ENCODE measurements at places on chromosomes 7 and 10.
A peak's percentile ranks its signal among the peaks of the same experiment; 100 is the strongest.

DNA sequence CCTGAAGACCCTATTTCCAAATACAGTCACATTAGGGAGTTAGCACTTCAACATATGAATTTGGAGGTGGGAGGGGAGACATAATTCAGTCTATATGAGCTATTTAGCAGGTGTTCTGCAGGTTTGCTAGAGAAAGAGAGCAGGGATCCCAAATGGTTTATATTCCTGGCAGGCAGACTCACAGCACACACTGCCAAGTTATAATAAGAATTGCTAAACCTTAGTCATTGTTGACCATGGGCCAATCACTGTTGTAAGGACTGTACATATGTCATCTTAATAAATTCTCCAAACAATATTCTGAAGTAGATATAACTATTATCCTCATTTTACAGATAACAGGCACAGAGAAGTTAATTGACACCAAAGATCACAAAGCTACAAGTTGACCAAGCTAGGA lies 1.5 kb upstream of the CCDC3 start:
- no peak for DNase-seq

- DNase-seq = peak; percentile 45
Observed at GRCh38 chr10:14302035-14302434, 28.7 kb downstream of the FRMD4A start.

DNA sequence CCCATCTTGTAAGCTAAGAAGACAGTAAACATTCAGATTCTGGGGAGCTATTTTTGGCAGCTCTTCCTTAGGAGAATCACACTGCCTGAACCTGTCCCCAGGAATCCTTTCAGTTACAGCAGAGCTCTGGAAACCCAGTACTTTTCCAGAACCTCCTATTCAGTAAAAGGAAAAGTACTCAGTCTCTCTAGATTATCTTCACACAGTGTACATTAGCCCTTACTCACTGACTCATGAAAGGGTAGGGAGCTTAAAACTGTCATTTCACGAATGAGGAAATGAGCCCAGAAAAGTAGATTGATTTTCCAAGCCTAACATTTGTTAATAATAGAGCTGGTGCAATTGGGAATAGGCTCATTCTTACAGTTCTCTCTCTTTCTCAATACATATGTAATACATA lies 3.9 kb upstream of the CNNM1 start:
- DNase-seq = no peak

DNA sequence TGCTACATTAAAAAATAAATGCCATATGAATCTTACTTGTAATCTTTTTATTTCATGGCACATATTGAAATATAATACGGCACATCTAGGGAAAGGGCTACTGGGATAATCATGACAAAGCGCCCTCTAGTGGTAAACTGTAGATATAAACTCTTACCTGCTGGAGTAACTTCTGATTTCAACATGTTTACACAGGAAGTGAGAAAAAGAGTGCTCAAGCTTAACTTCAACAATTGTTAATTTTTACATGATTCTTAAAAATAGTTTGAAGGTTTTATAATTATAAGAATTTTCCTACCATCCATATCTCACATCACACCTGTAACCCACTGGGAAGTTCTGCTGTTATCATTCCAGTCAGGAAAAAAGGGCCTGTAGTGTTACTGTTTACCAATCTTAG lies 2.0 kb upstream of the HEPACAM2 start:
- peak; percentile 78 for DNase-seq

DNA sequence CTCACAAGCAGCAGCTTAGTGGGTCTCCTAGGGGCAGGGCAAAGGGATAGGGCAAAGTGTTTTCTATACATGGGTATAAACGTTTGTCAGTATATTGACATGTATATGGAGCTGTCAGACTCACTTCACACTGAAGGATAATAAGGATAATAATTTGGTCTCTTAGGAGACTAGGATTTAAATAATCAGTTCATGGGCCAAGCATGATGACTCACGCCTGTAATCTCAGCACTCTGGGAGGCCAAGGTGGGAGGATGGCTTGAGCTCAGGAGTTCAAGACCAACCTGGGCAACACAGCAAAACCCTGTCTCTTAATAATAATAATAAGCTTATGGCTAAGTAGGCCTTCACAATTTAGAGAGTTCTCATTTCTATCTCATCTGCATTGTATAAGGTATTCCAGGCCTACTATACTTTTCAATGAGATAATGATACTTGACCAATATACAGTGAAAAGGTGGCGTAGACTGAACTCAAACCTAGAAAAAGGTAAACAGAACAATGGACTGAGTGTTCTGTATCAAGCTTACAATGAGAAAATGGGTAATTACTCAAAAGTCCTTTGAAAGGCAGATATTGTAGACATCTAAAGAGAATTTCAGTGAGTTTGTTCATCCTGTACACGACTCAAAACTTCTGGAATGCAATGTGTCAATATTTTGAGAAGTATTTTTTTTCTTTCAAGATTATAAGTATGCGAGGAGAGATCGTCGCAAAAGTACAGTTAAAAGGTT lies 7.0 kb downstream of the GSAP start:
- DNase-seq = peak; percentile 78

GRCh38 chr10:104424719-104425118 lies 71.1 kb downstream of the CFAP58 start:
- DNase-seq = peak; percentile 41

DNA sequence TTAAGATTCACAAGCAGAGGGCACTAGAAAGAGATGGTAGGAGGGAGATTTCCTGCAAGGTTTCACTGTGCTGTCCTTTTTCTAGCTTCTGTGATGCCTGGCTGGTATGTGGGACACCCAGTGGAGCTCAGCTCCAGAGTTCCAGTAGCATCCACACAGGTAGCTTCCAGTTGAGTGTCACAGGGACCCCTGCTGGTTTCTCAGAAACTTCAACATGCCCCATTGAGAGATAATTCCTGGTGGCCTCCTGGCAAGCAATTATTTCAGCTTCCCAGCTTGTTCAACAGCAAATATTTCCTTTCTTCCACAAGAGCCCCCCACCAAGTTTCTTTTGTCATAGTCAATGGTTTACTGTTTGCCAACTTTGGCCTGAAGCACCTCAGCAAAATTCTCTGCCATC lies 858.7 kb downstream of the REEP3 start:
- DNase-seq = no peak

DNA sequence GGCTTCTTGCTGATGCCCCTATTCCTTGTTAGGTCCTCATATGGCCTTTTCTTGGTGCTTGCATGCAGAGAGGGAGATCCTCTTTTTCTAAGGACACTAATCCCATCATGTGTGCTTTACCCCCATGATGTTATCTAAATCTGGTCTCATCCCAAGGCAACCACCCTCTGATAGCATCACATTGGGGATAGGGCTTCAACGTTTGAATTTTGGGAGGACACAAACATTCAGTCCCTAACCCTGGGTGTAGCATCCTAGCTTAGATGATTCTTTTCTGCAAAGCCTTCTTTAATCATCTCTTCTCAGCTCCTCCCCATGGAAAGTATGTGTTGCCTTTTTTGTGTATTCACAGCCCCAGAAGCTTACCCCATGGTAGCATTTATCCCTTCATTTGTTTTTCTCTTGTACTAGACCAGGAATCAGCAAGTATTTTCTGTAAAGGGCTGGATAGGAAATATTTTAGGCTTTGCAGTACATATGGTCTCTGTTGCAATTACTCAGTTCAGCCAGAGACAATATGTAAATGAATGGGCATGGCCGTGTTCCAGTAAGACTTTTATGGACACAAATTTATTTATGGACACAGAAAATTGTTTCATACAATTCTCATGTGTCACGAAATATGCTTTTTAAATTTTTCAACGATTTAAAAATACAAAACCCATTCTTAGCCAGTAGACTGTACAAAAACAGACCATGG lies 101.5 kb upstream of the CSTF2T start:
- no peak for DNase-seq

DNA sequence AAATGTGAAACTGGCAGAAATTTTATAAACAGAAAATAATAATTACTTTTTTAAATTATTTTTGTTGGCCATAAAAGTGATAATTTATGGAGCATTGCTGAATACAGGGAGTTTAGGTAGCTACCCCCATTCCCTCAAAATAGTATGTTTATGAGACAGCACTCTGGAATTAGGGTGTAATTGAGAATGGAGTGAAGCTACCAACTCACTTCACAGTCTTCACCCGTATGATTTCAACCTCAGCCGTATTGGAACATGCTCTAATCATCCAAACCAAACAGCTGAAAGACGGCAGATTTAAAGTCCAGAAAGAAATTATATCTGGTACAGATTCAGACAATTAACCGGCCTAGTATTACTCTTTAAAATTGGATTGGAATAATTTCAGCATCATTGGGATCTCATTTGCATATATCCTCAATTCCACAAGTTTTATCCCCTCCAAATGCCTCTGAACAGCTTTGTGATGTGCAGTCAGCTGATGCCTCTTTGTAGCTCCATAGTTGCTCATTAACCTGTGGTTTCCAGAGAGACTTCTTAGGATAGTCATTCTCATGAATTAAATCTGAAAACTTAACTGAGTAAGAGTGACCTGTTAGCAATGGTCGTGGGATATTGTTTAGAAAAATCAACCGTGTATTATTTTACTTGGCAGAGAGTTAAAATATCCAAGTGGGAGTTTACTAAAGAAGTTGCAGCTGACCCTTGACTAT lies 59.1 kb upstream of the GJD4 start:
- DNase-seq = peak; percentile 53

GRCh38 chr10:66180581-66181318 lies 745.1 kb upstream of the LRRTM3 start:
- DNase-seq = peak; percentile 65

DNA sequence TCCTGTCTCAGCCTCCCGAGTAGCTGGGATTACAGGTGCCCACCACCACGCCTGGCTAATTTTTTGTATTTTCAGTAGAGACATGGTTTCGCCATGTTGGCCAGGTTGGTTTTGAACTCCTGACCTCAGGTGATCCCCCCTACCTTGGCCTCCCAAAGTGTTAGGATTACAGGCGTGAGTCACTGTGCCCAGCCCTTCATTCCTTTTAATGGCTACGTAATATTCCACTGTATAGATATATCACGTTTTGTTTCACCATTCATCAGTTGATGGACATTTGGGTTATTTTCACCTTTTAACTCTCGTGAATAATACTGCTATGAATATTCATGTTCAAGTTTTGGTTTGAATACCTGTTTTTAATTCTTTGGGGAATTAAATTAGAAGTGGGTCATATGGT lies 44.6 kb upstream of the CYCS start:
- DNase-seq = no peak

GRCh38 chr10:112768121-112768520 lies 181.9 kb upstream of the TCF7L2 start:
- DNase-seq = no peak

DNA sequence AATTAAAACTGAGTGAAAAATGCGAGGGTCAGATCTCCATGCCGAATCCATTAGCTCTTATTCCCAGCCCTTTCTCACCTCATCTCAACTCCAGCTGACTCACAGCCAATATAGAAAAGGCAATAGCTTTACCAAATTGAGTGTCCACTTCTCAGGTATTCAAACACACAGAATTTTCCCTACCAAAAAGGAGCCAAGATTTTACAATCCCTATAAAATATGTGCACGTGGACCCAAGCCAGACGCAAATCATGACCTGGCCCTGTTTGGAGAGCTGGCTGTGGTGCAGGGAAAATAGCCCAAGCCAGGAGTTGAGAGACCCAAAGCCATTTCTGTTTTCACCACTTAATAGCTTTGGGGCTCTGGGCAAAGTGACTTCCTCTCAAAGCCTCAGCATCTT lies 379.7 kb upstream of the AUTS2 start:
- DNase-seq = no peak

DNA sequence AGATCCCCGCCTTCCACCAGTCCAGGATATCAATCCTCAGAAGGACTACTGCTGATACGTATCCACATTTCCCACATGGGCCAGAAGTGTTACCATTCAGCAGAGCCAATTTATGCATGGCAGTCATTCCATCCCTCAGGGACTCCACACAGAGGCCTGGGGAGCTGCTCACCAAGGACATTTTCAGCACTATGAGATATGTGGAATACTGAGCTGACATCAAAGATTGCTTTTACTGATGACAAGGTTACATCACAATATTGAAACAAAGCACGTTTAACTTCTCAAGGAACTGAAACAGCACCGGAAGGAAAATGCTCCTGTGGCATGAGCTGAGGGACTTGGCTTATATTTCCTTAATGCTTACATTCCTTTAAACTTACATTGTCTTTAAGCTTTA lies 335.1 kb downstream of the BMPER start:
- no peak for DNase-seq

- DNase-seq = no peak
Observed at GRCh38 chr7:44289341-44290251, 35.8 kb downstream of the CAMK2B start.

DNA sequence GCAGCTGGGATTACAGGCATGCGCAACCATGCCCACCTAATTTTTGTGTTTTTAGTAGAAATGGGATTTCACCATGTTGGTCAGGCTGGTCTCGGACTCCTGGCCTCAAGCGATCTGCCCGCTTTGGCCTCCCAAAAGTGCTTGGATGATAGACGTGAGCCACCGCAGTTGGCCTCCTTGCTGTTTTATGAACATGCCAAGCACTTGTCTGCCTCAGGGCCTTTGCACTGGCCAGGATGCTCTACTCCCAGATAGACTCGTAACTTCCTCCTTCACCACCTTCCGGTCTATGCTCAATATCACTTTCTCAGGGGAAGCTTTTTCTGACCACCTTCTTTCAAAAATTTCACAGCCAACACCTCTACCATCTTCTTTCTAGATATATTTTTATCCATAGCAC lies 6.3 kb downstream of the SLC26A5 start:
- no peak for DNase-seq

DNA sequence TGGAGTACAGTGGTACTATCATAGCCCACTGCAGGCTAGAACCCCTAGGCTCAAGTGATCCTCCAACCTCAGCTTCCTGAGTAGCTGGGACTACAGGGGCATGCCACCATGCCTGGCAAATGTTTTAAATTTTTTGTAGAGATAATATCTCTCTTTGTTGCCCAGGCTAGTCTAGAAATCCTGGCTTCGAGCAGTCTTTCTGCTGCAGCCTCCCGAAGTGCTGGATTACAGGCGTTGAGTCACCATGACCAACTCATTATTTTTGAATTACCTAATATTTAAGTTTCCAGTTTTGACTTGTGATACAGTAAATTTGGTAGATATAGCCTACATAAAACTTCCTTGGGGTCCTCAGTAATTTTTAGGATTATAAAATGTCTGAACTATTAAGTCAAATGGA lies 74.1 kb downstream of the RUNDC3B start:
- DNase-seq = peak; percentile 41

GRCh38 chr10:103835096-103836050 lies 20.0 kb downstream of the SH3PXD2A start:
- DNase-seq = no peak

- peak; percentile 26 for DNase-seq
Observed at GRCh38 chr10:101682172-101682825, 12.7 kb downstream of the FBXW4 start.

All from ELR (cell line).